ENCODE measurements at places on chromosomes 1 and 21.

DNA sequence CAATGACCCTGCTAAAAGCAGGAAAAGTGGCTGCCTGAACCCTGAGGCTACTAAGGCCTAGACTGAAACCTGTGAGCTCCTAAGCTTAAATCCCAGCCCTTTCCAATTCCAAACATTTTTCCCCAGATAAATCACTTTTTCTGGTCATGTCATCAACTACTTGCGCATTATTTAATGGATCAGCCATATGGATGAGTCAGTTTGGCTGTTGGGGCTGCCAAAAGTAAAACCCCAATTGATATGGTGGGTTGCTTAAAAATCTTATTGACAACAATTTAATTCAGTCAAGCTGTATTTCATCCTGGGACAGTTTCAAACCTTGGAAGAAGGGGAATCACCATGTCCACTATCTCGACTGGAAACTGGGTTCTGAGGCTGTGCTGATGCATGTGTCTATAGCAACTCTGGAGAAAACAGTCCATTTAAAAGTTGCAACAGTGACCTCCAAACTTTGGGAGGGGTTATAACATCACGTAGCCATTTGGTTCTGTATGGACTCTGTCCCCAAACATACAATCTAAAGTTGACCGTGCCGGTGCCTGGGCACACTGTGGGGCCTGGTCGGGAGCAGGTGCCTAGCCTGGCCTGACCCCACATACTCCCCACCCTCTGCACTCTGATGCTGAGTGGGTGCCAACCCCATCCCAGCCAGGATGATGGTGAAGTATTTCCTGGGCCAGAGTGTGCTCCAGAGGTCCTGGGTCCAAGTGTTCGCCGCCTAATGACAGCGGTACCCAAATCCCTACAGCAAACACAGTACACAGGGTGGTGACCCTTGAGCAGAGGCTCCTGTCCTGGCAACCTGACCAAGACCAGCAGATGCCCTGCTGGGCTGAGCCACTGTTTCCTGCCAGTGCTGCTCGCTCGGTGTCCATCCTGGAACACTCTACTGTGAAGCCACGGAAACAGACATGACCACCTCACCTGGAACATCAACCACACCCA lies 46.5 kb upstream of the LRRC52 start:
- DNase-seq: no peak

- no peak for DNase-seq
Observed at GRCh38 chr1:97412166-97412565, 508.7 kb downstream of the DPYD start.

DNA sequence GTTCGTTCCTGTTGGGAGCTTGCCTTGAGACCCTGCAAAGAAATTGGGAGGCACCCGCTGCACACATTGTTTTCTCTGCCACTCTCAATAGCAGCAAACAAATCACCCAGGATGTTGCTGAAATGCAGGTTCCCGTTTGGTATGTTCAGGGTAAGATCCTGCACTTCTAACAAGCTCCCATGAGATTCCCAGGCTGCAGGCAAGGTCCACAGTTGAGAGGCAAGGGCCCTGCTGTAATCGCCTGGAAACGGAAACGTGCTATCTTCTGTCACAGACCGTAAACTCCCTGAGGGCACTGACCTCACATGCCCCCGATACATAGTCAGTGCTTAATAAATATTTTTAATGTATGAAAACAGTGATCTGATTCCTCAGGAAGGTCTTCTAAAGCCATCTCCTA lies 37.8 kb downstream of the XCL1 start:
- DNase-seq: no peak

- no peak for DNase-seq
Observed at GRCh38 chr1:161771161-161771560, 5.0 kb downstream of the ATF6 start.

GRCh38 chr1:30728832-30729638 lies 5.7 kb upstream of the MATN1 start:
- no peak for DNase-seq

DNA sequence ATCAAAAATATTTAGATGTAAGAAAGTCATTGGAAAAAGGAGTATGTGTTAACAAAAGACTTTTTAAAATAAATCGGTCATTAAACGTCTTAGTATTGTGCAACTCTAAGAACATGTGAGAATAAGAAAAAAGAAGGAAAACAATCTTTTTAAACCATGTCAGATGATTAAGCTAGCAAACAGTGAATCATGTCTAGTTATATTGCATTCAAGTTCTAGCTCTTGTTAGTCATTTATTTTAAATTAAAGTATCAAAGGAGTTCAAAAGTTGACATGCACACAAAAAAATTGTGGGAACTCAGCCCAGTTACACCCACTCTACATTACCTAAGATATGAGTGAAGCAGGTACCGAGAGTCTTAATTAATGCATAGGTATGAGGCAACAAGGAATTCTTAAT lies 9.8 kb downstream of the FRRS1 start:
- DNase-seq: no peak

GRCh38 chr1:176206006-176206960 lies 803 bp downstream of the COP1 start:
- DNase-seq: peak; percentile 5

DNA sequence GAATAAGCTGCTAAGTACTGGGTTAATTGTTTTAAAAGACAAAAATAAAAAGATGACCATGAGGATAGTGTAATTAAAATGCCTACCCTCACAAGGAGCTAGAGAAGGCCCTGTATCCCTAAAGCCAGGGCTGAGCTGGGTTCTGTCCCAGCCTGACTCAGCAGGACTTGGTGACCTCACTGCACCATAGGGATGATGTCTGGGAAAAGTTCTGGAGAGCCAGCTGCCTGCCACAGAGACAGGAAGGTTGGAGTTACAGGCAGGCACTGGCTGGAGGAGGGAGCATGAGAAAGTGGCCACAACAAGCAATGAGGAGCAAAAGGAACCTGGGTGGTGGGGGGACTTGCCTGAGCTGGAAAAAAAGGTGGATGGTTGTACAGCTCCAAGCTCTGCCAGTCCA lies 5.7 kb upstream of the TNR start:
- DNase-seq: no peak

DNA sequence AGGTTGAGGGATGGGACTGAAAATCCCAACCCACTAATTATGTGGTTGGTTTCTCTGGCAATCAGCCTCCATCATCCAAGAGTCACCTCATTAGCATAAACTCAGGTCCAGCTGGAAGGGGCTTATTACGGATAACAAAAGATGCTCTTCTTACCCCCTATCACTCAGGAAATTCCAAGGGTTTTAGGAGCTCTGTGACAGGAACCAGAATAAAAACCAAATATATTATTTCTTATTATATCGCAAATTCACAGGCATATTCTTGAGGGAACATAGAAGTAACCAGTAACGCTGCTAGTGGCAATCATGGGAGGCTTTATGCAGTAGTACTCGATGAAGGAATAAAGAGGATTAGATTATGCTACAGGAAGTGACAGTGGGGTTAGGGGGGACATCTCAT lies 59.7 kb downstream of the ATF6 start:
- no peak for DNase-seq

GRCh38 chr1:160708801-160709200 lies 2.8 kb downstream of the CD48 start:
- no peak for DNase-seq

DNA sequence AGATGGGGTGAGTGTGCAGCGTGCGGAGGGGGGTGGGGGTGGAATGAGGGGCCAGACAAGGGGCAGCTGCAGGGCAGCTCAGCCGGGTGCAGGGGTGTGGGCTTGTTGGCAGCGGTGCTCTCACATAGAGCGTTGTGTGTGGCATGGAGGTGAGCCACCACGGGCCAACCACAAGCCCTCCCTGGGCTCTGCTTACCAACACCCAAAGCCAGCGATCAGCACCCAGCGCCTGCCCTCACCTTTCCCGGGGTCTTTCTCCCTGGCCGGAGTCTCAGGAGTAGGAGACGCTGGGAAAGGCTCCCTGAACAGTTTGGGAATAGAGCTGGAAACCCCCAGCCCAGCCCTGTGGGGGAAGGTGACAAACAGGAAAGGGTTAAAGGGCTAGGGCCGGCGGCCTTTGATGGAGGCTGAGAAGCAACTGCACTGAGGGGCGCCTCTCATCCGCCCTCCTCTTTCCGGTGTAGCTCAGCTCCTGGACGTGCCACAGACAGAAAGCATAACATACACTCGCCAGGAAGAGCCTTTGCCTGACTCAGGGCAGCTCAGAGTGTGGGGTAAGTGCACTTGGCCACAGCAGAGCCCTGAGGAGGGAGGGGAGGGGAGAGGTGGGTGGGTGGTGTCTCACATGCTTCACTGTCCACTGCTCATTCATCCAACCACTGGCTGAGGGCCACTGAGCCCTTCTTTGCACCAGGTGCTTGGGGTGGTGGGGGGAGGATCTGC lies 577 bp downstream of the IKBKE start:
- no peak for DNase-seq

- DNase-seq: no peak
Observed at GRCh38 chr1:25550155-25550506, 6.7 kb downstream of the LDLRAP1 start.

DNA sequence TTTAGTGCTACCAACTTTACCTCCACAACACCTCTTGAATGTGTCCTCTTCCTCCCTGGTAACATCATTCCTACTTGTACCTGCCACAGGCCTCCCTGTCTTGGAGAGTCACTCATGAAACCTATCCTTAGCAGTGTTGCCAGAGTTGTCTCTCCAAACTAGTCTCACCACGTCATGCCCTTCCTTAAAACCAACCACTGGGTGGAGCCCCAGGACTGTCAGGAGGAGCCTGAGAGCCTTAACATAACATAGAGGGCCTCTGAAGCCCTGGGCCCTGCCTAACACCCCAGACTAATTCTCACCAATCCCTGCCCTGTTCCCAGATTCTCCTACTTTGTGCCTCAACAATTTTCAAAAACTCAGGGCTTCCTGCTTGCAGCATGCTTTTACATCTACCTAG lies 65.3 kb downstream of the ZNF697 start:
- DNase-seq: peak; percentile 68

- no peak for DNase-seq
Observed at GRCh38 chr1:197016751-197017150, 39.4 kb downstream of the CFHR5 start.

GRCh38 chr1:86472152-86472551 lies 3.4 kb downstream of the CLCA1 start:
- DNase-seq: no peak

GRCh38 chr1:72003092-72003491 lies 279.2 kb downstream of the NEGR1 start:
- DNase-seq: no peak

DNA sequence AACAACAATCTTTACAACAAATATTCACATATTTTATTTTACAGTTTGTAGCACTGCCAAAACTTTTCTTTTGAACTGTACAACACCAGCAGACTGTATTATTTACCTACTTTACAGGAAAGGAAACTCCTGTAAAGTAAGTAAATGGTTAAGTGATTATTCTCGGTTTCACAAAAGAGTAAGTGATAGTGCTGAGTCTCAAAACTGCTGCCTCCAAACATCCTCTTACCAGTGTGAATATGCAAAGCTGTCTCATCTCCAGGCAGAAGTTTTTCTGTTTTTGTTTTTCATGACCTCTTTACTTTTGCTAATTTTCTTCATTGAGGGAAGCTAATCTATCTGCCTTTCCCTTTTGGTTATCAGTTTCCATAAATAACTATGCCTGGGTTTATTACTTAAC lies 286.7 kb downstream of the SRGAP2C start:
- DNase-seq: no peak

- DNase-seq: peak; percentile 75
Observed at GRCh38 chr1:107057197-107058133, 991 bp downstream of the PRMT6 start.

- no peak for DNase-seq
Observed at GRCh38 chr1:234870020-234870981, 258.3 kb downstream of the TOMM20 start.

DNA sequence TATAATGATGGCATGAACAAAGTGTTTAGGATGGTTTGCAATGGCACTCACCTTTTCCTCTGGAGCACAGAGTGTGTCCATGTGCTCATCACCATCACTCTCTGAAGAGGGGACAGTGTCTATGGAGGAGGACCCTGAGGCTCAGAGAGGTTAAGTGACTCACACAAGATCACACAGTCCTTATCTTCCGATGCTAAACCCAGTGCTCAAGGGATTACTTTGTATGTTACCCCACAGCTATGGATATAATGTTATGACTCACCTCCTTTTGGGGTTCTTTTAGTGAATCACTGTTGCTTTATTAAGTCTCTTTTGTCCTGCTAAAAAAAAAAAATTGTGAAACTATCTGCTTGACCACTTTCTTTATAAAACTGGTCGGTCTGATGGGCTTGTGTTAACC lies 67.6 kb downstream of the TENT5C start:
- DNase-seq: no peak

- DNase-seq: no peak
Observed at GRCh38 chr1:230821346-230821745, 47.0 kb downstream of the C1orf198 start.

GRCh38 chr1:160404094-160404493 lies 3.7 kb downstream of the VANGL2 start:
- no peak for DNase-seq

DNA sequence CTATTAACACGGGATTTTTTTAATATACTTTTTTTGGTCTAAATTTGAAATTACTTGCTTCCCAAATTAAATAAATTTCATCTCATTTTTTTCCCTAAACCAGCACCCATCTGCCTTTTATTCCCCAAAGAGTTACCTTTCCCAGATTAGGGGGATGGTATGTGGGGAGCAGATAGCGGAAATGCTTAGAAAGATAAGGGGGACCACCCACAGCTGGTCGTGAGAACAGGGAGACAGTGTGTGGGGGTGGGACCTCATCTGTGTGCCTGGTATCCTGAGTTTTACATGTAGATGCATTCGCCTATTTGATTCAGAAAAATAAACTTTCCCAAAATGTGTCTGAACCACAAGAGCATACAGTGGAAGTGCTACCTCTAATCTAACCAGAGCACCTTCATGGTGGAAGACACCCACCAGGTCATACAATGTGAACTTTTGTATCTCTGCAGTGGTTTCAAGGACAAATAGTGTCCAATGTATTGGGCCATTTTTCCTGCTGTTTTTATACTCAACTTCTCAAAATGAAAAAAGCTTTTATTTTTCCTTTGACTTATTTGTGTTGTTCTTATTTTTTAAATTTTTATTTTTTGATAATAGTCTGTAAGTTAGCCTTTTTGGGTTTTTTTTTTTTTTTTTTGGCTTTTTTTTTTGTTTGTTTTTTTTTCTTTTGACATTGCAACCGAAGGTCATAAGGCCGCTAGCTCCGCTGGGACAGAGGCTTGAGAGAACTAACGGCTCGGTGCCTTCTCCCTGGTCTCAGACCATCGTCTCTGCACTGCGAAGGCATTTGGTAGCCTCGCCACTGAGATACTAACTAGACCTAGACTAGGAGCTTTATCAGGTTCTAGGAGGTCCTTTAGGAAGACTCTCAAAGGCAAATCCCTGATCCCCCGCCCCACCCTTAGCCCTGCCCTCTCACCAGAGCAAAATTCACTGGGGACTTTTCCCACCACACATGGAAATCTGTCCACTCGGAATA lies 263.2 kb downstream of the TM2D1 start:
- DNase-seq: no peak

GRCh38 chr21:29145852-29146453 lies 15.5 kb downstream of the MAP3K7CL start:
- DNase-seq: no peak

- DNase-seq: no peak
Observed at GRCh38 chr1:200302921-200303290, 106.9 kb downstream of the ZNF281 start.

Data from COR-L47 (cell line).